Vagina (tissue), 2 donors: ENCODE measurements at places on chromosomes 1 and 21. TPM values are rescaled to one million over a fixed set of nuclear protein-coding genes. Genes with fewer than 3 reads are reported as not detected.

DNA sequence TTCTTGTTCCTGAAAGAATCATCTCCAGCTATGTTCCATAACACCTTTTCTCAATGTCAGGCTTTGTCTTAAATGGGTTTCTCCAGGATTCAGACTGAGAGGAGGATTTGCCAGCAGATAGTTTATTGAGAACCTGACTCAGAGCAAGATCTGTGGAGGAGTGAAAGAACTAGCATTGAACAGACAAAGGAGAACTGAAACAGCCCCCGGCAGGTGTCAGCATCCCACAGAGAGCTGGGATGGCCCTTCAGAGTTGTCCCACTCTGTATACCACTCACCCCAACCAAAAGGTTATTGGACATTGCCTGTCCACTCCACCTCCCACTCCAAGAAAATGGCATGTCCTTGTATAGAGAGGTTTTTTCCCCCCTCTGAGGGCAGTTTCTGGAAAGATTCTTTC lies 270.7 kb downstream of the PAPPA2 start:
- DNase-seq: no peak

The KRTAP15-1 gene
- total RNA-seq: not detected

- no peak for DNase-seq
These were observed 30.2 kb downstream of the EVA1C start for GRCh38 chr21:32442566-32443318.

DNA sequence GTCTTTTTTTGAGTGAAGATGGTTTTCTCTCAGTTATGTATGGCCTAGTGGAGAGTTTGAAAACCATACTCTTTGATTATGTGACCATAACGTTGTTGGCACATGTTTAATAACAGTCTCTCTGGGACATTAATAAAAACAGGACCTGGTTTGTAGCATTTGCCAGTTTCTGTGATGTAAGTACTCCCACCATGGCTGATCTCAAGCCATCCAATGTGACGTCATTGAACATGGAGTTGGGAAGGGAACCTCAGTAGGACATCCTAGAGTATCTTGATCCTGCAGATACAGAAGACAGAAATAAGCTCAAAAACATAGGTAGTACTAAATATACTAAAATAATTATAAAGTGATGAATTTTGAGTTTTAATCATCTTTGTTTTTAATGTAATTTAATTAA lies 107.0 kb downstream of the ACTL8 start:
- no peak for DNase-seq

DNA sequence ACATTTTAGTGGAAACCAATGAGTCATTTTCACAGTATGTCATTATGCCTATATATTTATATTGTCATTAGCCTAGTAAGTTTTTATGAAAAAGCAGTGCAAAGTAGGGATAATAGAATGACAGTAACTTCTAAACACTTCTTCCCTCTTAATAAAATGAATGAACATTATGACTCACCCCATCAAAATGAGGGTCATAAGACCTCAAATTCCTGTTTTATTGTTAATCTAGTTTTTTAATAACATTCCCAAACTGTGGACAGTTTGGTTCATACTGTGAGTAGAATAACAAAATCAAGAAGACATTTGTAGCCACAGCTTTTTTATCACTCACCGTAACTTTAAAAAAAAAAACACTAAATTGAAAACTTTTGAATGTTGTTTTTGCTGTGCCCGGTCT lies 160.5 kb downstream of the LRRC40 start:
- DNase-seq: no peak

DNA sequence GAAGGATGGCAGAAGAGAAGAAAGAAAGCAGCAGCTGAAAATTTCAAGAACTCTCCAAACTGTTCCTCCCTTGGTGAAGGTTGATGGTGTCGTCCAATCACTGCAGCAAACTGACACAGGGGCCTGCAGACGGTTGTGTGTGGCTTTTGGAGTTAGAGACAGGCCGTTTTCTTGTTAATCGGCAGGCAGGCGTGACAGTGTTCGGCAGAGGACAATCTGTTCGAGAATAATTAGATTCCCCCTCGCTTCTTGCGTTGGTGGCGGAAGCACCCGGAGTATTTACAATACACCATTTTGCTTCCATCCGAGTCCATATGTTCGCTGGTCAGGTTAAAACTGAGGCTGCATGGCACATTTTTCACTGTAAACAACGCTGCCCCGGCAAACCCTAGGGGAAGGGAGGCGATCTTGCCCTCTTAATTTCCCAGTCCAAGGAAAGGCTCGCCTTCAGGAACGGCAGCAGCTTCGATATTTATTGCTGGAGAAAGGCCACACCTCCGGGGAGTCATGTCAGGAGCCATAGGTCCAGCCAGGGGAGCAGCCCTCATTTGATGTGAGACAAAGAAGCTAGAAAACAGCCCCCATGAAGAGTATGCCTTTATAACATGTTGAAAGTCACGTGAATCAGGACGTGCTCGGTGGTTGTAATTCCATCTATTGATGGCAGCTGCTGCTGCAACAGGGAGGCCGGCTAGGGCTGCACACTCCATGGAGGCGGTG lies 360.1 kb downstream of the SMYD3 start:
- no peak for DNase-seq

The BGLAP gene
- total RNA-seq: not detected

The NBPF4 gene
- not detected for total RNA-seq

The SMPDL3B gene
- 2.0 TPM for total RNA-seq

DNA sequence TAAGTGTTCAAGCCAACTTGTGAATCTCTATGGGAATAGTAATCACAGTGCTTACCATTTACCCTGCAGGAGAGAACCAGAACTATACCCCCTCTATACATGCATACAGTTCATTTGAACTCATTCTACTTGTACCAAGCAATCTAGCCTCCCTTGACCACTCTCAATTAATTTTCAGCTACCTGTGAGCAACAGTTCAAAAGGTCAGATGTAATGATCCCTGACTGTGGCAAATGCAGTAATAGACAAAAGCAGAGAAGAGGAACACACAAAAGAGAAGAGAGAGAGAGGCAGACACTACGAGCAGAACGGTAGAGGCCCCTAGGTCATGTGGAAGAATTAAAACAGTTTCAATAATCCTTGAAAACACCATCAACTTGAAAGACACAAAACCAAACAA lies 52.8 kb downstream of the FMO4 start:
- no peak for DNase-seq

The SPRR2G gene
- not detected for total RNA-seq

GRCh38 chr1:108557296-108557695 lies 2.6 kb upstream of the EEIG2 start:
- DNase-seq: no peak

DNA sequence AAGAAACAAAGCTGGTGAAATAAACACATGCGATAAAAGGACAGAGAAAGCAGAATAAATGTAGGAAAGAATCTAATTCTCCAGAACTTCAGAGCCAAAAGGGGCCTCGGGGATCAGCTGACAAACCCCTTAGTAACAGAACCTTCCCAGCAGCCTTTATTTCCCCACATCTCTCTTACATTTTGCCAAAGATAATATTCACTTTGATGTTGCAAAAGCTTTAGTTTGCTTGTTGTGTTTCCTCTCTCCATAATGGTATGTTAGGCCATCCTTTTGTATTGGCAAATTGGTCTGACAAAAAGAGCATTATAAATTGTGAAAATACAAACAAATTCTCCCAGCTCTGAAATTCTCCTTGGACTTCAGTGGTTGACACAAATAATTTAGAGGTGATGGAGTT lies 54.9 kb downstream of the OPTC start:
- no peak for DNase-seq

DNA sequence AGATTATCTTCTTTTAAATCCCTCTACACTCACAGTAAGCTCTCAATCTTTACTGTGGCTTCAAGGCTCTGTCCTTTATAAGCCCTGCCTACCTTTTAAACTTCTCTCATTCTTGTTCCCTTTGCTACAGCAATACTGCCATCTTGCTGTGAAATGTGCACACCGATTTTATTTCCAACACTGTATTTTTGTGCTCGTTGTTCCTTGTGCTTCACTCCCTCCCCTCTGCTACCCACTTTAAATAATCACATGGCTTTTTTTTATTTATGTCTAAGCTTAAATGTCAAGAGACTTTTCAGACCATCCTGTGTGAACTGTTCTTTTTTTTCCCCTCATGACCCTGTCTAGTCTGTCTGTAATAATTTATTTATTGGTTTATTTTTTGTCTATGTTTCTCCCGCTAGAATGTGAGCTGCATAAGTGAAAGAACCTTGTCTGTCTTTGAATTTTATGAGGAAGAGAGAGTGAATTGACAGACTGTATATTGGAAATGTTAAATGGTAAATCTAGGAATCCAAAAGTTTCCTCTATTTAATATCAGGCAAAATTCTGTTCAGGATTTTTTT lies 45.7 kb downstream of the ABCD3 start:
- DNase-seq: no peak

The AIRE gene
- 0.25 TPM for total RNA-seq

DNA sequence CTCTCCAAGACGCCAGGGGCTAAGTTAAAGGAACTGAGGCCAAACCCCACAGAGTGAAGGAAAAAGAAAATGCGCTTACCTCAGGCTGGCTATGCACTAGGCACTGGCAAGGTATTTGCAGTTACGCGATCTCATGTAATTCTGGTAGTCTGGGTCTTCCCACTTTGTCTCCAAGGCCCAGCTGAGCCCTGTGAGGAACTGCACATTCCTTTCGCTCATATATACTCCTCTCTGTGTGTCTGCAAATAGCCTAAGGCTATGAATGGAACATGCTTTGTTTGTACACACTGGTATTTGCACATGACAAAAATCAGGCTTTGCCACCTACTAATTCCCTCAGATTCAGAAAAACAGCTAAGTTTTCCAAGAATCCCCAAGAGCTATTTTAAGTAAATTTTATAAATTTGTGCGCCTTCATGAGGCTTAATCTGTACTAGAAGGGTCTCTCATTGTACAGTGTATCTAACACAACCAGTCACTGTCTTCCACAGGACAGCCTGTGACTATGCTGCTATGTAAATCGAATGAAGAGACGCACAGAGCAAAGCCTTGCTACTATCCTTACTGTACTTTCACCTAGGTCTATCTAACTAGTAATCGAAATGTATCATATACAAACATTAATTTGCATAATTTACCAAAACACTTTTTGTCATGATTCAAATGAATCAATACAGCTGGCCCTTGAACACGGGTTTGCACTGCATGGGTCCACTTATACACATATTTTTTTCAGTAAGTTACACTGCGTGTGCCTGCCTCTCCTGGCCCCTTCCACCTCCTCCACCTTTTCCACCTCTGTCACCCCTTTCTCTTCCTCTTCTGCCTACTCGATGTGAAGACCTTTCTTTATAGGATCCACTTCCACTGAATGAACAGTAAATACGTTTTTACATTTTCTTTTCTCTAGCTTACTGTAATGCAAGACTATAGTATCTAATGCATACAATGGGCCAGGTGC lies 87.0 kb downstream of the SIPA1L2 start:
- DNase-seq: no peak

DNA sequence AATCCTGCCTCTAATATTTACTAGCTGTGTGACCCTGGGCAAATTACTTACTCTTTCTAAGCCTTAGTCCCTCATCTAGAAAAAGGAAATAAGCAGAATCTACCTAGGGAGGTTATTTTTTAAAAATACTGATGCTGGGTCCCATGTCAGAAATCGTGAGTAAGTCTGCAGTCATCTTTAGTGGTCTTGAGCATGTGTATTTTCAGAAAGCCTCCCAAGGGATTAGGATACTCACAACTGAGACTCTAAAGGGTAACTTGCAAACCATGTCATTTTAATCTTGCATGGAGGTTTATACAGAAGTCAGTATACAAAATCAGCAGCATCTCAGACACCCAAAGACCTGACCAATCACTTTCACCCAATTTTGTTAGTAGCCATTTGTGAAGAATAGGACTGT lies 43.2 kb downstream of the DSTYK start:
- no peak for DNase-seq

The NECTIN4 gene
- 42.7 TPM for total RNA-seq

The PCP4L1 gene
- total RNA-seq: 3.7 TPM

The VPS45 gene
- 32.2 TPM for total RNA-seq

The YY1AP1 gene
- total RNA-seq: 116 TPM

The TAS1R1 gene
- not detected for total RNA-seq

- no peak for DNase-seq
These were observed 923.5 kb downstream of the ADGRL2 start for GRCh38 chr1:82724246-82724645.

The LRRC3 gene
- total RNA-seq: 2.5 TPM

GRCh38 chr1:119477710-119478109 lies 29.3 kb upstream of the HSD3B1 start:
- DNase-seq: no peak

The ADGRL2 gene
- total RNA-seq: 68.0 TPM

The SEMA4A gene
- 18.7 TPM for total RNA-seq

- no peak for DNase-seq
These were observed 5.8 kb downstream of the SDC3 start for GRCh38 chr1:30902593-30903290.

GRCh38 chr21:45551316-45551715 lies 9.1 kb upstream of the SLC19A1 start:
- DNase-seq: no peak

The CFHR1 gene
- total RNA-seq: not detected

GRCh38 chr1:150760013-150760412 lies 5.6 kb downstream of the CTSS start:
- DNase-seq: no peak

The EPHA2 gene
- 264 TPM for total RNA-seq

DNA sequence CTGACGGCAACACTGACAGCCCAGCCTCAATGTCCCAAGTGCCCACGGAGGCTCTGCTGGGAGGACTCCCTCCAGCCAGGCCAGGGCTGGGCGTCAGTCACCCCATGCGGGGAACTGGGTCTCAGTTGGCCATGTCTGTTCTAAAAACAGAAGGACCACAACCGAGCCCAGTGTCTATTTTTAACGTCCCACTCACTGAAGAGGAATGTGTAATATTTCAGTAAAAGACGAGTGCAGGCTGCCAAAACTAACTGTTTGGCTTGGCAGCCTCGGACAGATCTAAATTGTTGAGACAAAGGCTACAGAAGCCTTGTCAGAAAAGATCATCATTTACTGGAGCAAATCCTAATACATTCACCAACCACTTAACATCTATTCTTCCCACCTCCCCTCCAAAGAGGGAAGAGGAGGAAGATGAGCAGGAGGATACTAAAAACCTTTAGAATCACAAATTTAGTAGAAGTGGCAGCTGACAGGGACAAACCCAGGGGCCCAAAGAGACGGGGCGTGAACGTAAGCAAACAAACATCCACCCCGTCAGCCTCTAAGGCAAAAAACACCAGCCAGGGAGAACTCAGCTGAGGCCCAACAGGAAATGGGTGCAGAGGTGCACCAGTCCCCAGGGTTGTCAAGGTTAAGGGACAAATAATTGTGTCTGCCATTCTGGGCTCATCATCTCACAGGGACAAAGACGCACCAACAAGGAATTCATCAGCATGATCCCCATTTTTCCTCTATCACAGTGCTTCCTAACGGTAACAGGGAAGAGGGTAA lies 18.7 kb downstream of the C1orf198 start:
- no peak for DNase-seq
